ENCODE measurements at places on chromosomes 7 and 10. TPM values are rescaled to one million over a fixed set of nuclear protein-coding genes. Genes with fewer than 3 reads are reported as not detected.

DNA sequence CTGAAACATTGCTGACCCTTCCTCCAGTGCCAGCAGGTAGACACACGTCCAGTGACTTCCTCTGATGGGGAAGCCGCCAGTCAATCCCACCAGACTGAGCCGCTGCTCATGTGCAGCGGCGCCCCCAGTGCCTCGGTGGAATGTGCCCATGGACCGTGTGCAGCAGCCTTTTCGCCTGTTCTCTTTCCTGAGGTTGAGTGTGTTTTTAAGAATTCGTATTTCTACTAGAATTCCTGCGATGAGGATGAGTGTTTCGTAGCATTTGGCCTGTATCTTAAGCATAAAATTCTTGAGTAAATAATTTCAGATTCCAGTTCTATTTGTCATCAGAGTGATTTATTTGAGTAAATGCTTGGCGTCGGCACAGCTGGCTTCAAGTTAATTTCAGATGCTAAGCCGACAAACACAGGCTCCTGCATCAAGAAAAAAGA, 35.4 kb downstream of the BNIP3 start:
- H3K4me3 ChIP-seq: no peak overlapping the region
- peaks cover 80% of the 10 kb centered on the region for H3K36me3 ChIP-seq
- H3K27me3 ChIP-seq: no peaks in the 10 kb centered on the region

Gene FANK1
- not detected for total RNA-seq

DNA sequence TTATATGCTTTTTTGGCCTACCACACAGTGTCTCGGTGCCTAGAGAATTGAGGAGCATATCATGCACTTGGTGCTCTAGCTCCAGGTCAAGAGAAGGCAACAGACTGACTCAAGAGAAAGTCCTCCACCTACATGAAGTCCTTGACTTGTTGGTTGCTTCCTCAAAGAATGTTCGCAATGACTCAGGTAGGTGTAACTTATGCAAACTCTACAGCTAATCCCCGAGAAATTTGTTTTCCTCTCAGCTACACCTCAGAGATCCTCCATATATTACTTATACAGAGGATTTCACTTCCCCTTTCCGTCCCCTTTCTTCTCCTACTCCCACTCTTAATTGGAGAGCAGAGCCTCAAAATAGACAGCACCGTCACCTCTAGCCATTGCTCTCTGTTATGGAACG, 1013.1 kb downstream of the KCNMA1 start:
- no peaks in the 10 kb centered on the region for H3K4me1 ChIP-seq
- no peaks in the 10 kb centered on the region for H3K27me3 ChIP-seq
- no peak overlapping the region for H3K27ac ChIP-seq

Gene BMPER
- total RNA-seq: not detected

DNA sequence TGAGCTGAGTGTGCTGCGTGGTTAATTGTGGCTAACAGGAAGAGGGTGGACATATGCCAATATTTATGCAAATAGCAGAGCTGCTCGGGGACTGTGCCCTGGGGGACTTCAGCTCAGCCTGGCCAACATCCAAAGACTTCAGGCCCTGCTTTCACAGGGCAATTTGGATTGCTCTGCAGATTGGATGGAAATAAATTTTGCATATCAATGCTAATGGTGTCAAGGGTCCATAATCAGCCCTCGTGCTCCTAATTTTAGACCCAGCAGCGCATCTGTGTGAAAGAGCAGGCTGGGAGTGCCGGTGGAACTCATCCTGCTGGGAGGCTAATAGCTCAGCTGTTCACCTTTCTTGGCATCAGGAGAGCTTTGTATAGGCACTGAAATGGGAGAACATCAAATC, 270.1 kb downstream of the TCERG1L start:
- H3K4me1 ChIP-seq: no peaks in the 10 kb centered on the region
- no peak for DNase-seq
- no peaks in the 10 kb centered on the region for H3K36me3 ChIP-seq
- no peaks in the 10 kb centered on the region for H3K27me3 ChIP-seq
- H3K4me3 ChIP-seq: no peak overlapping the region

DNA sequence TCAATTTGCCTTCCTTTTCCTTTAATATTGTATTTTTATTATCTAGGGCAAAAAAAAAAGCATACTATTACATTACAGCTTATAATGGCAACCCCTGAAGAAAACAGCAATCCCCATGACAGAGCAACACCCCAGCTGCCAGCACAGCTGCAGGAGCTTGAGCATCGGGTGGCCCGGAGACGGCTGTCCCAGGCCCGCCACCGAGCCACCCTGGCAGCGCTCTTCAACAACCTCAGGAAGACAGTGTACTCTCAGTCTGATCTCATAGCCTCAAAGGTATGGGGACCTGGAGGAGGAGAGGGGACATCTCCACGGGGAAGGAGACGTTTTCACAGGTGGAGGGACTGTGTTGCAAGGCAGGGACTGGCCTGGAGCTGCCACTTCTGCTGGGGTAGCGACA, 6.8 kb downstream of the STRA8 start:
- H3K36me3 ChIP-seq: no peaks in the 10 kb centered on the region
- DNase-seq: no peak
- H3K4me1 ChIP-seq: no peaks in the 10 kb centered on the region
- H3K27ac ChIP-seq: no peak overlapping the region
- H3K4me3 ChIP-seq: no peak overlapping the region

GRCh38 chr7:88668591-88668990, 90.9 kb upstream of the ZNF804B start:
- no peaks in the 10 kb centered on the region for H3K36me3 ChIP-seq
- H3K27ac ChIP-seq: no peak overlapping the region
- no peaks in the 10 kb centered on the region for H3K4me1 ChIP-seq
- no peak for DNase-seq
- no peak overlapping the region for H3K4me3 ChIP-seq

Gene PRSS1
- total RNA-seq: not detected

Gene NPFFR1
- total RNA-seq: not detected

DNA sequence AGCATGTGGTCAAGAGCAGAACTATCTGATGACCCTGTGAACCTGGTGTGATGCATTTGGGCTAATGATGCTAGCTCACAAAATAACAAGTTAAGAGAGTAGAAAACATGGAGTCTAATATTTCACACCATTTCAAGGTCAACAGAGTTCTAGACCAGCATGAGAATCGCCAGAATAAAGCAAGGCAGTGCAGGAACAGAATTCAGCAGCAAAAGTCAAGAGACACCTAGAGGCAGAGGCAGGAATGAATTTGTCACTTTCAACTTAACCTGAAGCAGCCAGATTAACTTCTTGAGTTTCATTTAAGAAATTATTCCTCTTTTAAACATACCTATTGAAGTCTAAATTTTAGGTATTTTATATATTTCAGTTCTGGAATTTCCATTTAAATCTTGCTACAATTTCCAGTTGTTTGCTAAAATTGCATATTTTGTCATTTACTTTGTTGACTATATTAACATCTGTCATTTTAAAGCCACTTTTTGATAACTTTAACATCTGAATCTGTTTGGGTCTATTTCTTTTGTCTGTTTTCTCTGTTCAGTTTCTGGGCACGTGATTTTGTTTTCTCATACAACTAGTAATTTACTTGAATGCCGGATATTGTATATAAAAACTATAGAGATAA, 44.2 kb upstream of the PRSS58 start:
- H3K27ac ChIP-seq: no peak overlapping the region
- no peaks in the 10 kb centered on the region for H3K27me3 ChIP-seq
- no peak overlapping the region for H3K4me3 ChIP-seq
- DNase-seq: peak; percentile 38
- no peaks in the 10 kb centered on the region for H3K36me3 ChIP-seq
- peaks cover 12% of the 10 kb centered on the region for H3K4me1 ChIP-seq

GRCh38 chr7:90209776-90210175, 1.8 kb upstream of the STEAP2 start:
- H3K36me3 ChIP-seq: no peaks in the 10 kb centered on the region
- peaks cover 40% of the 10 kb centered on the region for H3K27me3 ChIP-seq
- no peak for DNase-seq
- peaks cover 3% of the 10 kb centered on the region for H3K4me1 ChIP-seq
- H3K27ac ChIP-seq: no peak overlapping the region

GRCh38 chr10:30374353-30374752, 25.3 kb upstream of the MTPAP start:
- H3K4me3 ChIP-seq: no peak overlapping the region
- peaks cover 22% of the 10 kb centered on the region for H3K4me1 ChIP-seq
- H3K27ac ChIP-seq: no peak overlapping the region
- no peak for DNase-seq
- no peaks in the 10 kb centered on the region for H3K27me3 ChIP-seq

GRCh38 chr10:4678023-4678950, 147.7 kb upstream of the AKR1E2 start:
- H3K27ac ChIP-seq: no peak overlapping the region
- no peaks in the 10 kb centered on the region for H3K27me3 ChIP-seq
- H3K4me3 ChIP-seq: no peak overlapping the region

DNA sequence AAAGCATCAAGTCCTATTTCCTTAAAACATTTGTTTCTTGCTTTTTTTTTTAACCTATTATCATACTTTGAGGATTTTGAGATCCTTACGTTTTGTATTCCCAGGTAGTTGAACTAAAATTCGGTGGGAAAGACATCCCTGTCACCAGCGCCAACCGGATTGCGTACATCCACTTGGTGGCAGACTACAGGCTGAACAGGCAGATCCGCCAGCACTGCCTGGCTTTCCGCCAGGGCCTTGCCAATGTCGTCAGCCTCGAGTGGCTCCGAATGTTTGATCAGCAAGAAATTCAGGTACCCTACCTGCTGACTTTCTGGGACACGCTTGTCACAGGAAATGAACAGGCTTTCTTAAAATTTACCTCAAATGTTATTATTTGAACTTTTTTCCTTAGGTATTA, 83.0 kb upstream of the DNAJB6 start:
- no peak overlapping the region for H3K27ac ChIP-seq
- no peak for DNase-seq
- H3K4me1 ChIP-seq: no peaks in the 10 kb centered on the region
- peaks cover 59% of the 10 kb centered on the region for H3K36me3 ChIP-seq
- no peaks in the 10 kb centered on the region for H3K27me3 ChIP-seq
- no peak overlapping the region for H3K4me3 ChIP-seq

Gene FAM25A
- total RNA-seq: not detected

Gene RRP12
- total RNA-seq: 84.2 TPM

DNA sequence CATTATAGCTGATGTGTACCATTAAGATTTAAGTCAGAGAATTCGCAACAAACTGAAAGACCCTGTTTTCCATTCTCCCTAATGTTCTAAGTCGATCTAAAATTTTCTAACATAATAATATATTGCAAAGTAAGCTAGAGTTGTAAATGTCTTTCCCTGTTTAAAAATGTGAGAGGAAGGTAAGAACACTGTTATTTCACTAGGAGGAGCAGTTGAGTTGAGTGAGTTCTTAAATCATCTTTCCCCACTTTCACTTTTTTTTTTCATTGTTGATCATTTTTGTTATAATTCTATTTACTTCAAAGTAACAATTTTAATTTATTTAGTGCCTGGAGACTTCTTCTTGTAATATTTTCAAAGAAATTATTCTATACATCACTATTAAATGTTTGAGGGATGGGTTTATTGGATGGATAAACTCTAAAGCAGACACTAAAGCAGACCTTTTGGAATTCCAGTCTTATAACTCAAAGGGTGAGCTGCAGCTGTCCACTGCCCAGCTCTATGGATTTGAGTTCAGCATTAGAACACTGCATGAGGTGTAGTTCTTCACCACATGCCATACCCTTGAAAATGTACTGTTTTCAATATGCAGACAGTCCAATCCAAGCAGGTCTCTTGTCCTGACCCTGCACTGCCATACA, 181.3 kb upstream of the FZD1 start:
- H3K4me3 ChIP-seq: no peak overlapping the region
- DNase-seq: peak; percentile 34
- peaks cover 21% of the 10 kb centered on the region for H3K4me1 ChIP-seq
- H3K36me3 ChIP-seq: no peaks in the 10 kb centered on the region
- H3K27ac ChIP-seq: no peak overlapping the region

Gene PBLD
- 1.6 TPM for total RNA-seq

Gene CYP3A4
- total RNA-seq: not detected

Gene TAS2R39
- not detected for total RNA-seq

GRCh38 chr10:96306516-96306915, 2.3 kb downstream of the DNTT start:
- peak; percentile 34 for DNase-seq
- no peak overlapping the region for H3K4me3 ChIP-seq
- H3K36me3 ChIP-seq: no peaks in the 10 kb centered on the region
- peaks cover 5% of the 10 kb centered on the region for H3K4me1 ChIP-seq
- peaks cover 11% of the 10 kb centered on the region for H3K27me3 ChIP-seq
- no peak overlapping the region for H3K27ac ChIP-seq

Gene STAG3
- total RNA-seq: 4.0 TPM

DNA sequence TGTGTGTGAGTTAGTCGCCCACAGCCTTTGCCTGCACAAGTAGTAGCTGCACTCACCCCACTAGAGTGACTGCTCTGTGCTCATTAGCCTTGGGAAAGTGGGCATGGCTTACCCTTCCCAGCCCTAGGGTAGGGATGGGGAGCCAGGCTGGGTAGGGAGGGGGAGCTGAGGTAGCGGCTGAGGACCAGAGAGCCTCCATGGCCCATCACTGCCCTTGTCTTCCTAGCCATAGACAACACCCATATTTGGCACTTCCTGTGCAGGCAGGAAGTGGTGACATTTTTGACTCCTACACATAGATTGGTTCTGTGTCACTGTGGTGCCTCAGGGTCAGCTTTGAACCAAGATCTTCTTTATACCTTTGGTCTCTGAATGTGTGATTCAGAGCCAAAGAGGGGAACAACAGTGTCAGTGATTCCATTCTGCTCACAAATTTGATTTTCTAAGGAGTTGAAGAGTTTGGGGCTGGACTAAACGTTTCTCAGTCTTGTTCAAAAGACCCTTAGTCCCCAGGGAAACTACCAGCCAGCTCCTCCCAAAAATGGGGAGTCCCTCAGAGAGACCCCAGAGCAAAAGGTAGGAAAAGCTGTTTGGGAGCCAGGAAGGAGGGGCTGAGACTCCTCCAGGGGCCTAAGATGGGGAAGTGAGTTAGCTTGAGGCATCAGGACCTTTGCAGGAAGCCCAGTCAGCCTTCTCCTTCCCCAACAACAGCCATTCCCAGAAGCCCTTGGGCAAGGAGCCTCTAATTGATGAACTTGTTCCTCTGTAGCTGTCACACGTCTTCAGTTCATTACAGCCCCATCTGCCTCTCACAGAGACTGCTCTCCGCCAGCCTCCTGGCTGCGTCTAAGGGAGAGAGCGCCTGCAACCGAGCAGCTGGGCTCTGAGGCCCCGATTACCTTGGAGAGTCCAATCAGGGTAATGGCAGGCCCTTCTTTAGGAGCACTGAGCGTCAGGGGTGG, 135.0 kb downstream of the CDH23 start:
- no peaks in the 10 kb centered on the region for H3K27me3 ChIP-seq
- no peaks in the 10 kb centered on the region for H3K36me3 ChIP-seq
- no peak overlapping the region for H3K4me3 ChIP-seq
- H3K27ac ChIP-seq: no peak overlapping the region
- peaks cover 3% of the 10 kb centered on the region for H3K4me1 ChIP-seq

- no peaks in the 10 kb centered on the region for H3K27me3 ChIP-seq
- H3K36me3 ChIP-seq: no peaks in the 10 kb centered on the region
- H3K4me3 ChIP-seq: no peak overlapping the region
- H3K4me1 ChIP-seq: peaks cover 63% of the 10 kb centered on the region
- no peak for DNase-seq
Observed at GRCh38 chr7:925601-926000, 28.9 kb downstream of the ADAP1 start.

GRCh38 chr7:149644754-149645153, 128.6 kb downstream of the ZNF467 start:
- no peak overlapping the region for H3K27ac ChIP-seq
- DNase-seq: no peak
- H3K36me3 ChIP-seq: no peaks in the 10 kb centered on the region
- H3K27me3 ChIP-seq: no peaks in the 10 kb centered on the region
